RWPE2 (cell line): ENCODE measurements at places on chromosomes 4 and X.

DNA sequence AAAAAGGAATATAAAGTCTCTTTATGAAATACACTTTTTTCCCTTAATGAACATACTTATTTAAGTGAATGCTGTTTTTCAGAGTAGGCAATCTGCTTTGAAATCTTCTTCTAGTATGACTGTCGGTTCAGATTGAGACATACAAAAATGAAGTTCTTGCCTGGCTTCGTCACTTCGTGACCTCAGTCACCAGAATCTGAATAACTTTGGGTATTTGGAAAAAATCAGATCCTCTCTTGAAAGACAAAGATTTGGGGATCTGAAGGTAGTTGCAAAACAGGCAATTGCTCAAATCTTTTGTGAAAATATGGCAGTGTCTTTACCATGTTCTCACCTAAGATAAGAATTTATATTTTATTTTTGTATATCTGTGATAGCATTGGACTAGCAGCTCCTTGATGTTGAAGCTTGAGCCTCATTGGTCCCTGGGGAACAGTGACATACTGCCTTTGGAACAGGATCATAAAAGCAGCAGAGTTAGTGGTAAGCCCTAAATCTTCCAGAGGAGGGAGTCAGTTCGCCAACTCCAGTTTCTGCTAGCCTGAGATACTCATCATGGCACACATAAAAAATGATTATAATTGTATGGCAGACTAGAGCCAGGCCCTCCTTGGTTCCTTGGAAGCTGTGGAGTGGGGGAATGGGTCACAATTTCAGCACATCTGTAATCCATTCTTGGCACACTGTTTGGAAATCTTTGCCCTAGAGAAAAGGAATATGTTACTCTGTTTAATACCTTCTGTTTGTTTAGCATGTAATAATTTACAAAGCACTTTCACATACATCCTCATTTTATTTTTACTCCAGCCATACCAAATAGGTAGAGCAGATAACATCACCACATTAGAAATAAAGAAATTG lies 5.0 kb downstream of the ARFIP1 start:
- DNase-seq: no peak

- DNase-seq: no peak
Measured at GRCh38 chr4:740656-741282, 35.1 kb downstream of the PCGF3 start.

DNA sequence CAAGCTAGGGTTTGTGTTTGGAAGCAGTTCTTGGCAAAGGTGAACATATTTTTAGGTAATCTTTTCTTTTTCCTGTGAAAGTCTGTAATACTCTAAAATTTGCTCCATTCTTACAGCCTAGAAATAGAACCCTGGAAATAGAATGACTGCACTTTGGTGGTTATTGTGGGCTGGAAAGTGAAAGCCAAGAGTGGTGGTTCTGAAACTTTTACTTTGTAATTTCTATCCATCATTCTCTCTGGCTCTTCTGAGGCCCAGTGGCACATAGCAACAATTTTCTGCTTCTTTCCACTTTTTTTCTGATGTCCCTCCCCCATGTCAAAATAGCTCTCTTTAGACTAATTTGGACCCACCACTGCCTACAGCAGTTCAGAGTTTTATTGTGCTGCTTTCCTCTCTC lies 300.4 kb upstream of the RPS6KA3 start:
- no peak for DNase-seq

DNA sequence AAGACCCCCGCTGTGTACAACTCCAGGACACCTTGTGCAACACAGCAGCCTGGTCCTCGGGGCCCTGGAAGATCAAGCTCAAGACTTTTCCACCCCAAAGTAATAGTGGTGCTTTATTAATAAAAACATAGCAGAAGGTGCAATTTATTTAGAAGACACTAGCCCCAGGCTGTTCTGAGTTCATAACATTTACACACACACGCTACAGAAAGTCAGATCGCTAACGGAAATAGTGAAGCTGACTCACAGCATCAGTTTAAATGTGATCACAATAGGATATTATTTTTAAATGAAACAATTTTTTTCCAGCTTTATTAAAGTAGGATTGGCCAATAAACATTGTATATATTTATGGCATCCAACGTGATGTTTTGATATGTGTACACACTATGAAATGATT lies 141.0 kb downstream of the STK32B start:
- no peak for DNase-seq

GRCh38 chr4:102868153-102868780 lies 525 bp upstream of the CISD2 start:
- no peak for DNase-seq

GRCh38 chr4:24527371-24527770 lies 57.0 kb downstream of the DHX15 start:
- DNase-seq: no peak

- no peak for DNase-seq
Measured at GRCh38 chr4:5435201-5435600, 273.2 kb downstream of the EVC2 start.

GRCh38 chr4:181264893-181265292 lies 978.3 kb upstream of the TENM3 start:
- no peak for DNase-seq
